ENCODE measurements at places on chromosomes 16 and 17.

GRCh38 chr16:10296956-10297340 is 88.9 kb upstream of the ATF7IP2 start:
- DNase-seq, result no peak

DNA sequence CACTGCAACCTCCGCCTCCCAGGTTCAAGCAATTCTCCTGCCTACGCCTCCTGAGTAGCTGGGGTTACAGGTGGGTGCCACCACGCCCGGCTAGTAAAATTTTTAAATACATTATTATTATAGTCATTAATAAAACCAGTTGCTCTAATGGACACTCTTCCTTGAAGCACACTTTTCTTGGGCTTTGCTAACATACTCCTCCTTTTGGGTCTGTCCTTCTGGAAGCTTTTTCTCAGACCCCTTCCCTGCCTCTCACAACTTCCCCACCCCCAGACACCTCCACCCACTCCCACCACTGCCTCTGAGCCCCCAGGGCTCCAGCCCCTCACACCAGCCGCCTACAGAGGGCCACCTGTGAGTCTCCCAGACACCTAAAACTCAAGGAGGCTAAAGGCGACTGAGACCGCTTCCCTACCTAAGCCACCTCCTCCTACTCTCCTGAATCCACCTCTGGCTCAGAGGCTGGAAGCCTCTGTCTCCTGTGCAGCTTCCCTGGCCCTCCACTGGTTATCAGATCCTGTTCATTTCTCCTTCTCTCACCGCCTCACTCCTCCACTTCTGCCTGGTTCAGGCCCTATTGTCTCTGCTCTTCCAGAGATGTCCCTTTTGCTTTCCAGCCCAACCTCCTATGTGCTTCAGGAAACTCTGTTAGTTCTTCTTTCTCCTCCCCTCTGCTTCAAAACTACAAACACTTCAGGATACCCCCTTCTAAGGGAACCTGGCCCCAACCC is 2.1 kb upstream of the CUEDC1 start:
- no peak for DNase-seq

- DNase-seq, result no peak
Measured at GRCh38 chr16:2520784-2521531, 787 bp downstream of the AMDHD2 start.

DNA sequence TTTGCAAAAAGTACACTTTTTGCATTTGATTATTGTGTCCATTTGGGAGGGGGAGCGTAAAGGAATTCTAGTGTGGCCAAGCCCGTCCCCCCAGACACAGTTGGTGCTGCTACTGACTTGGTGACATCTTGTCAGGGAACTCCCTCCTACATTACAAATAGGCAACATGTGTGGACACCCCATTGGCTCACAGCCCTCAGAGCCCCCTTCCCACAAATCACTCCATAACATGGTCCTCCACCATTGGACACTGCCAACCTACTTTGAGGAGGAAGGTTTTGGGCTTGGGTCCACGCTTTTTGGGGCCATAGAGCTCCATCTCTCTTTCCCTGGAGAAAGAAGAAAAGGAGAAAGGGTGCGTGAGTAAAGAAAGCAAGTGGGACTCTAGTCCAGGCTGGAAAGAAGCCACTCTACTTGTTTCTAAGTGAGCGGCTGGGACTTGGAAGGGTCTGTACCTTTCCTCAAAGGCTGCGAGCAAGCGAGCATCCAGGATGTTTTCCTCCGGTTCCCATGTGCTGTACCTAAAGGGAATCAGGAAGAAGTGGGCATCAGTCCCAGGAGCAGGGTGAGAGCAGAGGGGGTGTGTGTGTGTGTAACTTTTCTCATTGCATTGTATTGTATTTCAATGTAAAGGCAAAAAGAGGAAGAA is 958 bp downstream of the CBX8 start:
- DNase-seq, result no peak

DNA sequence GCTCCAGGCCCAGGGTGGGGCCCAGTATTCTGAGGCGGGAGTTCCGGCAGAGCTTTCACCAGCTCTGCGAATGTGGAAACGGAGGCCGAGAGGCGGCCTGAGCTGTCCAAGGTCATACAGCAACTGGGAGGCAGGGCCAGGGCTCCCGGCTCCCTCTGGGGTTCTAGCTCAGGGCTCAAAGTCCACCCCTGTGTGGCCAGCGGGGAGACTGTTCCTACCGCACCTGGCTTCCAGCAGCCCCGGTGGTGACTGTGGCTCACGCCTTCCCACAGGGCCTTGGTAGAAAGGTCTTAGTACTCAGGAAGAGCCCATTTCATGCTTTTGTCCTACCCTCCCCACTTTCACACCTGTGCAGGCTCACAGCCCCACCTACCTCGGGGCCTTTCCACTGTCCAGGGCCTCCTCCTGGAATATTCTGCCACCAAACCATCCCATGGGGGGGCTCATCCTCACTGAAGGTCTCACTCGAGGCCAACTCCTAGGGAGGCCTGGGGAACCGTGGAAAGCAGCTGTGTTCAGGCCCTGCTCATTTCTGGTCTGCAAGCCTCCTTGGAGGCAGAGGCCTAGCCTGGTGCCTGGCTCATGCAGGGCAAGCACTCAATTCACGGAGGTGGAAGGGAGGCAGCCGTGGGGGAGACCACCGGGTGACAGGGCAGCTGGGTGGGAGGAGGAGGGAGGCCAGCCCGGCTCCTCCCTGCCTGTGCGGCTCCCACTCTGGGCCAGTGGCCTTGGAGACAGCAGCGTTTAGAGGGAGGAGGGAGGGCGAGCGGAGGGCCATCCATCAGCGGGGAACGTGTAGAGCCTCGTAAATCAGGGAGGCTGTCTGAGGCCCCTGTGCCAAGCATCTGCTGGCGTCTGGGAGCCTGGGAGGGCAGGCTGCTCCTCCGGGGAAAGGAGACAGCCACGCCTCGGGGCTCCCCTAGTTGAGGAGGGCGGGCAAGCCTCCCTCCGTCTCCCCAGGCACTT is 12.7 kb upstream of the DOC2B start:
- DNase-seq, result no peak

GRCh38 chr17:63928966-63929695 is 3.0 kb downstream of the CD79B start:
- no peak for DNase-seq

GRCh38 chr17:43515656-43516055 is 30.5 kb downstream of the ETV4 start:
- no peak for DNase-seq

DNA sequence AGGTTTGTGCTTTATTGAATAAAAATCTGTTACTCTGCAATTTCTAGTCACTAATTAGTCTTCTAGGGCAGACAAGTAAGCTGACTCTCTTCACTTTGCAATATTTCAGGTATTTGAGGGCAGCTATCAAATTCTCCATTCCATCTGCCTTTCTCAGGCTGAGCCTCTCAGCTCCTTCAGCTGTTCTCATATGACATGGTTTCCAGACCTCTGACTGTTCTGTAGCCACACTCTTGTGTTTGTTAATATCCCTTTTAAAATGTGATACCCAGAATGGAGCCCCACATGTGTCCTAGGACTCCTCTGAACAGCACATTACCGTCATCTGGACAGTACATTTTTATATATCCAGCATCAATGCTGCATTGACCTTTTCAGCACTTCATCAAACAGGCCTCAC is 46.1 kb upstream of the MTMR4 start:
- no peak for DNase-seq
